ENCODE measurements at places on chromosomes 7 and 10. TPM values are rescaled to one million over a fixed set of nuclear protein-coding genes. Genes with fewer than 3 reads are reported as not detected.

Gene C10orf53
- total RNA-seq = not detected

Gene CALML5
- not detected for total RNA-seq

Gene GIMAP1
- 5.4 TPM for total RNA-seq

Gene GDF2
- total RNA-seq = not detected

Gene HOXA3
- total RNA-seq = 9.3 TPM

Gene IL15RA
- 16.9 TPM for total RNA-seq

Gene MYOF
- 227 TPM for total RNA-seq

Gene MACC1
- total RNA-seq = 0.67 TPM

Gene CYP26C1
- 0.19 TPM for total RNA-seq

Gene BAIAP2L1
- 1.6 TPM for total RNA-seq

Measured in posterior vena cava (tissue), 2 donors.